ENCODE measurements at places on chromosomes 4 and X. TPM values are rescaled to one million over a fixed set of nuclear protein-coding genes. Genes with fewer than 3 reads are reported as not detected.

DNA sequence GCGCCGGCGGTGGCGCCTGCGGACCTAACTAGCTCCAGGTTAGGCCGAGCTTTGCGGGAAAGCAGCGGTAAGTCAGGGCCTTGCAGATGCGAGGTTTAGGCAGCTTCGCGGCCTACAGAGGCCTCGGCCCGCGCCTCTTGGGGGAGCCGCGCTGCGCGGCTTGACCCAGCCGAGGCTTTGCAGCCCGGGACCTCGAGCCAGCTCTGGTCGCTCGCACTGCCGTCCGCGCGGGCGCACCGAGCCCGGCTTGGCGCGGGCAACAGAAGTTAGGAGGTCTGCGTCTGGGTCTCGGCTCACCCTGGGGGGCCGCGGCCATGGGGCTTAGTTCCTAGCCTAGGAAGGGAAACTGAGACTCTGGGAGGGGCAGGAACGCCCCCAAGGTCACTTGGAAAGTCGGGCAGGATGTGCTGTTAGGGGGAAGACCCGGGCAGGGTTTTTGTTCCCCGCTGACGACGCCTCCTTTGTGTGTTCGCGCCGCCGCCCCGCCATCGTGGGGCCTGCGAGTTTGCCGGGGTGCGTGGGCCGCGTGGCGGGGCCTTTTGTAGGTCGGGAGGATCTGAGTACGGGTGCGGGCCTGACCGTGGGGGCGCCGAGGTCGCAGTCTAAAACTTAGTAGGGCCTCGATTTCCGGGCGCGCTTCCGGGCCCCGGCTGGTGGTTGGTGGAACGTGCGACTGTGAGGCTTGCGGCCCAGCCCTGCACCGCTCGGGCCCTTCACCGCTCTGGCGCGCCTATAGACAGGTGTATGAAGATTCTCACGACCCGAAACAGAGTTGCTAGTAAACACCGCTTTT, 482 bp downstream of the RNF4 start:
- DNase-seq, result no peak

DNA sequence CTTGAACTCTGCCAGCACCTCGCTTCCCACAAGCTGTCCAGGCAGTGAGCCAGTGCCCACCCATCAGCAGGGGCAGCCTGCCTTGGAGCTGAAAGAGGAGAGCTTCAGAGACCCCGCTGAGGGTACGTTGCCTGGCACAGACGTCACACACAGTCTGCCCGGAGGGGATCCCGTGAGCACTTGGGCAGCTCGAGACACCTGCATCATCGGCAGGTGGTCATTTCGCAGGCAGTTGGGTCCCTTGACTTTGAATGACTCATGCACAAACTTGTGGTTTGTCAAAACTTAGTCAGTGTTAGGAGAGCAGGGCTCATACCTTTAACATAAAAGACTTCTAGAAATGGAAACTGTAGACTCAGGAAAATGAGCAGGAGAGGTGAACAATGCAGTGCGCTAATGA, 9.9 kb downstream of the TACC3 start:
- DNase-seq, result no peak

DNA sequence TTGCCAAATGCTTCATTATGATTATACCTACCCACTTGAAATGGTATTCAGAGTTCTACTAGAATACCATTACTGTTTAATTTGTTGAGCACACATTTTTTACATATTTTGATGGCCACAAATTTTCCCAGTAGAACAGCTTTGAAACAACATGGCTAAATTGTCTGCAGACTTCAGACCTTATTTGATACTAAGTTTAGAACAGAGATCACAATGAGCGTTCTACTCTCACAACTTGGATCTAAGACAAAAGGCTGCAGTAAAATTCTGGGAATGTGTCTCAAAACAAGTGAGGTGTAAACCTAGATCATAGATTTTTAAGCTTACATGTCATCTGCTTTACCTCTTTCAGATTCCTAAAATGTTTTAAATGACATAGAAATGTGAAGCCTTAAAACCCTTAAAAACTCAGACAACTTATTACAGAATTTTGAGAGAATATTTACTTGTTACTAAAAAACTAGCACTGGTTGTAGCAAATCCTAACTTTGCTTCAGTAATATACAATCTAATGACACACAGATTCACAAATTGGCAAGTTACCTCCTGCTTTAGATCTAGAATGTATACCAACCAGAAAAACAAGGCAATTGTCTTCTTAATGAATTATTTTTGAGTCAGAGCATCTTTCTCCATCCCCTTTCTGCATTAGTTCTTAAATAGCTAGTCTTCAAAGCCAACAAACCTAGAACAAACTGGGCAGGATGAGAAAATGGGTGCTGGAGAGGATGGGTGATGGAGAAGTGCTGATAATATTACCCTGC, 243.3 kb downstream of the SLC7A11 start:
- DNase-seq, result no peak

AMBN gene
- not detected for polyA plus RNA-seq
